ENCODE measurements at places on chromosomes 7 and 10. TPM values are rescaled to one million over a fixed set of nuclear protein-coding genes. Genes with fewer than 3 reads are reported as not detected.
A peak's percentile ranks its signal among the peaks of the same experiment; 100 is the strongest.

Gene FRMPD2
- total RNA-seq: not detected

Gene CALHM3
- 0.48 TPM for total RNA-seq

Gene UPK3B
- total RNA-seq: 1.7 TPM

Gene RBM48
- total RNA-seq: 17.8 TPM

DNA sequence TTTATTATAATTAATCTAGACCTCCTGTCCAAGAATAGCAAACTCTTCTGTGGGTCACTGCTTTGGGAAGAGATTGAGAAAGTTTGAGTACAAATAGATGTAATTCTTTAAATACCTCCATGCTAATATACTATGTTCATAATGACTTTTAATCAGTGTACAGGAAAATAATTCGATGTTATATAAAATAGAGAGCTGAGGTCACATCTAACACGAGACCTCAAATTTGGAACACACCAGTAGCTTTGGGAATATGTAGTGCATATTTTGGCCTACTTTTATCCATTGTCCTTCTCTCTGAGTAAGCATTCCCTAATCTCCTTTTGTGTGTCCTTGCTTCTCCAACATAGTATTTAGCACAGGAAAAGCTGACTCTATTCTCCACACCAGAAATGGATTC lies 27.3 kb upstream of the CABCOCO1 start:
- H3K36me3 ChIP-seq: no peaks in the 10 kb centered on the region
- H3K27me3 ChIP-seq: peaks cover 5% of the 10 kb centered on the region
- DNase-seq: no peak
- no peaks in the 10 kb centered on the region for H3K4me1 ChIP-seq

DNA sequence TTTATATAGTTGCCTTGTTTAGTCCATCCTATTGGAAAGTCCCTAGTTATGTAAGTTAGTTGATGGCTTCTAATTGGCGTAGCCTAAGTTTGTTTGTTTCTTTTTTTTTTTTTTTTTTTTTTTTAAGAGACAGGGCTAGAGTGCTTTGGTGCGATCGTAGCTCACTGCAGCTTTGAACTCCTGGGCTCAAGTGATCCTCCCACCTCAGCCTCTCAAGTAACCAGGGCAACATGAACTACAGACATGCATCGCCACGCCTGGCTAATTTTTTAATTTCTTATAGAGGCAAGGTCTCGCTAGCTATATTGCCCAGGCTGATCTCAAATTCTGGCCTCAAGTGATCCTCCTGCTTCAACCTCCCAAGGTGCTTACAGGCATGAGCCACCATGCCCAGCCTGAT lies 7.1 kb downstream of the CSGALNACT2 start:
- DNase-seq: no peak
- no peak overlapping the region for H3K27ac ChIP-seq
- no peak overlapping the region for H3K4me3 ChIP-seq
- peaks cover 70% of the 10 kb centered on the region for H3K36me3 ChIP-seq

- H3K27ac ChIP-seq: no peak overlapping the region
- no peaks in the 10 kb centered on the region for H3K4me1 ChIP-seq
- H3K4me3 ChIP-seq: no peak overlapping the region
These were observed 176.6 kb downstream of the PIP4K2A start for GRCh38 chr10:22537810-22538209.

DNA sequence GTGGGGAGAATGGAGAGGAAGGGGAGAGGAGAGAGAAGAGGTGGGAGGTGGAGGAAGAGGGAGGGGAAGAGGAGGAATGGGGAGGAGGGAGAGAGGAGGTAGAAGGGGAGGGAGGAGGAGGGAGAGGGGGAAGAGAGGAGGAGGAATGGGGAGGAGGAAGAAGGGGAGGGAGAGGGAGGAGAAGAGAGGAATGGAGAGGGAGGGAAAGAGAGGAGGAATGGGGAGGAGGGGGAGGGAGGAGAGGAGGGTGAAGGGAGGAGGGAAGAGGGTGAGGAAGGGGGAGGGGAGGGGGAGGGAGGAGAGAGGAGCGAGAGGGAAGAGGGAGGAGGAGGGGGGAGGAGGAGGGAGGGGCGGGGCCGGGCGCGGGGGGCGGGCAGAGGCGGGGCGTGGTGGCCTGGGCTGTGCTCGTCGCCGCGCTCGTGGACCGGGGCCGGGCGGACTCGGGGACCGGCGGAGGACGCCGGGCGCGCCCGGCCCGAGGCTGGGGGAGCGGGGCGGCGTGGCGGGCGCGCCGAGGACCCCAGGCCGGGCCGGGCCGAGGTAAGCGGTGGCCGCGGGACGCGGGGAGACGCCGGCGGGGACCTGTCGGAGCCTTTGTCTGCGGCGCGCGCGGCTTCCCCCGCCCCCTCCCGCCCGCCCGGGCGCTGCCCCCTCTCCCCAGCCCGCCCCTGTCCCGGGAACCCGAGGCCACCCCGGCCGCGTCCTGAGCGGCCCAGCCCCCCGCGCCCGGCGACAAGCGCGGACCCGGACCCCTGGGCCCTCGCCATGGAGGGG lies at the start of gene SLC29A4:
Gene SLC29A4 (plus strand): TSS at position 401 of the 774 bp plus-strand sequence. CDS start 4,874 bp downstream, outside the sequence.
- no peak within 1 kb of the TSS for H3K27ac ChIP-seq
- peaks cover 8% of the 10 kb centered on the region for H3K27me3 ChIP-seq
- H3K4me3 ChIP-seq: no peak within 1 kb of the TSS
- DNase-seq: peak; percentile 24
- H3K36me3 ChIP-seq: no peaks in the 10 kb centered on the region

DNA sequence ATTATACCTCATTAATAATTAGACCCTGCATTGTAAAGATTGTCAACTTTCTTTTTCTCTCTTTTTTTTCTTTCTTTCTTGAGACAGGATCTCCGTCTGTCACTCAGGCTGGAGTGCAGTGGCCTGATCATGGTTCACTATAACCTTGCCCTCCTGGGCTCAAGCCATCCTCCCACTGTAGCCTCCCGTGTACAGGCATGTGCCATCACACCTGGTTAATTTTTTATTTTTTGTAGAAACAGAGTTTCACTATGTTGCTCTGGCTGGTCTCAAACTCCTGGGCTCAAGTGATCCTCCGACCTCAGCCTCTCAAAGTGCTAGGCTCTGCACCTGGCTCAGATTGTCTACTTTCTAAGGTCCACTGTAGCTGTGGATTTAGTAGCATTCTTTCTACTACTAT lies 50.7 kb downstream of the MDFIC start:
- H3K36me3 ChIP-seq: peaks cover 28% of the 10 kb centered on the region
- peaks cover 58% of the 10 kb centered on the region for H3K4me1 ChIP-seq
- no peak for DNase-seq
- no peaks in the 10 kb centered on the region for H3K27me3 ChIP-seq
- no peak overlapping the region for H3K27ac ChIP-seq
- H3K4me3 ChIP-seq: no peak overlapping the region

- peaks cover 45% of the 10 kb centered on the region for H3K27me3 ChIP-seq
- no peak overlapping the region for H3K27ac ChIP-seq
- no peak overlapping the region for H3K4me3 ChIP-seq
- peaks cover 23% of the 10 kb centered on the region for H3K4me1 ChIP-seq
- H3K36me3 ChIP-seq: no peaks in the 10 kb centered on the region
These were observed 4.4 kb upstream of the EGR2 start for GRCh38 chr10:62820586-62820985.

DNA sequence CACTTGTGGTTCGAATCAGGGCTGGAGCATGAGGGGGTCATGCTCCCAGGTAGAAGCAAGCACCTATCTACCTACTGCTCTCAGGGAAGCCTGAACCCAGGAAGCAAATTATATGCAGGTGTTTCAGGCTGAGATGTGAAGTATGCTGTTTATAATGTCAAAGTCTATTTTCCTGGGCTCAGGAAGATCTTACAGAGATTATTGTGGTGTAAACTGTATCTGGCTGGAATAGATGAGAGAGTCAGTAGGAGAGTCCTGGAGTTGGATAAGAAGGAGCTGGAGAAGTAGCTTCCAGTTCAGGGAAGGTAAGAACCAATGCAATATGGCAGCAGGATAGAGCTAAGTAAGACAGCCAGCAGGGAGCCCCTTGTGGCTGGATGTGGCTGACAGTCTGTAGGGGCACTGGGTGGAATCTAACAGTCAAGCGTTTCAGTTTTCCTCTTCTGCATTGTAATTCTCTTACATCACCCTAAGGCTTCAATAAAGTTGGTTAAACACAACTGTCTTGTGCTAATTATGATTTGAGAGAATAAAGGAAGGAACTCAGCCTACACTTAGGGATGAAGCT lies 105.9 kb upstream of the EEPD1 start:
- no peak overlapping the region for H3K27ac ChIP-seq
- no peak for DNase-seq
- H3K4me1 ChIP-seq: no peaks in the 10 kb centered on the region

GRCh38 chr10:112389271-112389822 lies 15.4 kb downstream of the ACSL5 start:
- peaks cover 39% of the 10 kb centered on the region for H3K36me3 ChIP-seq
- no peak overlapping the region for H3K4me3 ChIP-seq
- DNase-seq: peak; percentile 64
- H3K4me1 ChIP-seq: peaks cover 50% of the 10 kb centered on the region

GRCh38 chr10:76915316-76915715 lies 722.3 kb downstream of the KCNMA1 start:
- no peaks in the 10 kb centered on the region for H3K27me3 ChIP-seq
- no peak overlapping the region for H3K27ac ChIP-seq
- no peak overlapping the region for H3K4me3 ChIP-seq
- no peak for DNase-seq
- no peaks in the 10 kb centered on the region for H3K4me1 ChIP-seq

GRCh38 chr7:65475040-65475726 lies 101.5 kb downstream of the ZNF92 start:
- peak overlapping the region; percentile 86 for H3K27ac ChIP-seq
- no peak for DNase-seq
- no peak overlapping the region for H3K4me3 ChIP-seq
- peaks cover 49% of the 10 kb centered on the region for H3K36me3 ChIP-seq

DNA sequence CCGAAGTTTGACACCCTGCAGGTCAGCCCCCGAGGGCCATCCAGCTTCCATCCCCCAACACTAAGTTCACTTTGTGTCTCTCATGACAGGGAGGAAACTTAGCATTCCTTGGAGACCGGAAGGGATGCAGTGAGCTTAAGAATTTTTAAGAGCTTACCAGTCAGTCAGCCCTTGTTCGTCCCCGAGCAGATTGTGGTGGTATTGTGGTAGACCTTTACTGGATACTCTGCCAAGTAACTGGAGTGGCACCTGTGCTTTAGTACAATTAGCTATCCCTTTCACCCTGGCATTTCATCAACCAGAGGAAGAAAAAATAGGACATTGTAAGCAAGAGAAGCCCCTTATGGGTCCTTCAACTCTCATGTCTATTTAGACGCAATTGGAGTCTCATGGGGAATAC lies 74.8 kb downstream of the NSUN6 start:
- H3K27me3 ChIP-seq: no peaks in the 10 kb centered on the region
- H3K27ac ChIP-seq: no peak overlapping the region
- no peak for DNase-seq
- H3K4me3 ChIP-seq: no peak overlapping the region
- peaks cover 6% of the 10 kb centered on the region for H3K4me1 ChIP-seq

DNA sequence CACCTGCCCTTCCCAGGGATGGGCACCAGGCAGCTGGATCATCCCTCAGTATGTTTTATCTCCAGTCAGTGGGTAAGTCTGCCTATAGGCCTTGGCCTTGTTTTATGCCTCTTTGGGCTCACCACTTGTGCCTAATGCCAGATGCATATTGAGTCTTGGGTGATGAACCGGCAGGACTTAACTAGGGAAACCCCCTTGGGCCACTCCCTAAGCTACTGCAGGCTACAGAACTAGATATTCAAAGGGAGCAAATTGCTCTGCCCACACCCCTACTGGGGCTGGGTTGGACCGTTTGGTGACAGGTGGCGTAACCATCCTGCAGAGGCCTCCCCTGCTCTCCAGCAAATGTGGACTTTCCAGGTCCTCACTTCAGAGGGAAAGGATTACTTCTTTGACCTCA lies 115.7 kb upstream of the GDF10 start:
- no peak overlapping the region for H3K4me3 ChIP-seq
- DNase-seq: no peak
- H3K4me1 ChIP-seq: no peaks in the 10 kb centered on the region
- H3K36me3 ChIP-seq: no peaks in the 10 kb centered on the region
- no peaks in the 10 kb centered on the region for H3K27me3 ChIP-seq
- H3K27ac ChIP-seq: no peak overlapping the region

- no peak overlapping the region for H3K27ac ChIP-seq
- peaks cover 5% of the 10 kb centered on the region for H3K36me3 ChIP-seq
- H3K27me3 ChIP-seq: peaks cover 36% of the 10 kb centered on the region
- H3K4me1 ChIP-seq: peaks cover 27% of the 10 kb centered on the region
These were observed 27.9 kb upstream of the JAZF1 start for GRCh38 chr7:28208506-28208905.

DNA sequence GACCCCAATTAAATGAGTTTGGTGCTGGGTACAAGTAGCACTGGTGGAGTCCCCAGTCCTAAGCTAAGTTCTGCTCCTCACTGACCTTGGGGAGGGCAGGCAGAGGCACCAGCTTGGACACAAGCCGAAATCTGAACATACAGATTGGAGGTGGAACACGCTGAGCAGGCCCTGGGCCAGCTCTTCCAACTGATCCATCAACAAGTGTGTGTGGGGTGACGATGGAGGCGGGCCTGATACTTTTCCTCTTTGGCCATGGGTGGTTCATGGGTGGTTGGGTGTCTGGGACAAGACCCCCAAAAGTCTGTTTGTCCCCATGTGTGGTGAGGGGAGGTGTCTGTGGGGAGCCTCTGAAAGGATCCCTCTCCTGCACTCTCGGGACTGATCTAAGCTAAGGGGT lies 1.9 kb downstream of the ADCYAP1R1 start:
- peaks cover 36% of the 10 kb centered on the region for H3K27me3 ChIP-seq
- DNase-seq: no peak
- H3K4me1 ChIP-seq: no peaks in the 10 kb centered on the region
- no peak overlapping the region for H3K27ac ChIP-seq

- peaks cover 2% of the 10 kb centered on the region for H3K27me3 ChIP-seq
- no peak overlapping the region for H3K27ac ChIP-seq
- H3K4me1 ChIP-seq: peaks cover 2% of the 10 kb centered on the region
These were observed 181.5 kb upstream of the PLXNA4 start for GRCh38 chr7:132757783-132758182.

Measured in activated CD4-positive, alpha-beta memory T cell treated with anti-CD3 and anti-CD28 coated beads, Interleukin-2, amount 10 ng/mL, durations not matched to agents 7 days and 5 days (primary cell).